MV-4-11 (cell line): ENCODE measurements at places on chromosomes 13 and 19.

GRCh38 chr19:4313847-4314490 lies 9.6 kb downstream of the FSD1 start:
- no peak for DNase-seq

DNA sequence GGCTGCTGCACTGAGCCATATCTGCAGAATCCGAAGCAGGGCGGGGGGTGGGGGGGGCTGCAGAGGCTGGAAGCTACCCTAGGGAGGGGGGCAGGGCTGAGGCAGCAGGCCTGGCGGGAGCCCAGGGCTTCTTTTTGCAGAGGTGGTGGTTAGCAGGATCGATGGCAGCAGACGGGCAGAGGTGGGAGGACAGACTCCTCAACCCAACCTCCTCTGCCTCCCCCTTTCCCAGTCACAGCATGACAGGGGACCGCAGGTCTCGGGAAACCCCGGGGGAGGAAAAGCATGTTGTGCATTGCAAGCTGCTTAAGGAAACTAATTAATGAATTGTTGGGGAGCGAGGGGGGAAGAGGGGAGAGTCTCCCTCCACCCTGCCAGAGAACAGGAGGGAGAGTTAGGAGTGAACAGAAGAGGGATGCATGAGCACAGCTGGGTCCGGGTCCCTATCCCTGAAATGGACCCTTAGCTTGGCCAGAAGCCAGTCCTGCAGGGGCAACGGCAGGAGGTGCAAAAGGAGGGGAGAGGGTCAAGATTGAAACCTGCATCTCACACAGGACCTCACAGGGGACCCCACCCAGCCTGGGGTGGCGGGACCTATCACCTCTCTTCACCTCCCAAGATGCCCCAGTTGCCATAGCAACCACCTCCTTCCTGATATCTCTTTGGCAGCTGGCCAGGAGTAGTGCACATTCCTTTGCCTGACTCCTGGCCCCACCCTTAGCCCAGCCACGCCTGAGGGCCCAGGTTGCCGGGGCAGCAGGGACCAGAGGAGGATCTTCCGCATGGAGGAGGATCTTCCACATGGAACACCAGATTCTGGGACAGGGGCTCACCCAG lies 1.8 kb downstream of the FXYD7 start:
- no peak for DNase-seq

DNA sequence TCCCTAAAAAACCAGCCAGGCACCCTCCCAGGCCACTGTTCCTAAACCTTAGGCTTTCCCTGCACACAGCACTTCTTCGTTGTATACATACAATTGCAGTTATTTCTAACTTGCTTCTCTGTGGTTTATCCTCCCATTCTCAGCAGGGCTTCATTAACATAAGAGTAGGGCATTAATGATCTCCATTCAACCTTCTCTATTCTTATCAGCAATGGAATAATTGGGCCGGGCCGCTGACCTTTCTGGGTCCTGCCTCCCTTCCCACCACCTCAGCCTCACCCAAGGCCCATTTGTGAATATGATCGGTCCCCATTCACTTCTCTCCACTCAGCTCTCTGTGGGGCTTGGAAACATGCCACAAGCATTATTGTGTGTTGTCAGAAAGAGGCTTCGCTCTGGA lies 184.2 kb downstream of the SUCLA2 start:
- no peak for DNase-seq

GRCh38 chr13:74576420-74576819 lies 442.2 kb upstream of the KLF12 start:
- DNase-seq = no peak

- no peak for DNase-seq
Measured at GRCh38 chr19:41839211-41839610, 5.3 kb downstream of the LYPD4 start.

DNA sequence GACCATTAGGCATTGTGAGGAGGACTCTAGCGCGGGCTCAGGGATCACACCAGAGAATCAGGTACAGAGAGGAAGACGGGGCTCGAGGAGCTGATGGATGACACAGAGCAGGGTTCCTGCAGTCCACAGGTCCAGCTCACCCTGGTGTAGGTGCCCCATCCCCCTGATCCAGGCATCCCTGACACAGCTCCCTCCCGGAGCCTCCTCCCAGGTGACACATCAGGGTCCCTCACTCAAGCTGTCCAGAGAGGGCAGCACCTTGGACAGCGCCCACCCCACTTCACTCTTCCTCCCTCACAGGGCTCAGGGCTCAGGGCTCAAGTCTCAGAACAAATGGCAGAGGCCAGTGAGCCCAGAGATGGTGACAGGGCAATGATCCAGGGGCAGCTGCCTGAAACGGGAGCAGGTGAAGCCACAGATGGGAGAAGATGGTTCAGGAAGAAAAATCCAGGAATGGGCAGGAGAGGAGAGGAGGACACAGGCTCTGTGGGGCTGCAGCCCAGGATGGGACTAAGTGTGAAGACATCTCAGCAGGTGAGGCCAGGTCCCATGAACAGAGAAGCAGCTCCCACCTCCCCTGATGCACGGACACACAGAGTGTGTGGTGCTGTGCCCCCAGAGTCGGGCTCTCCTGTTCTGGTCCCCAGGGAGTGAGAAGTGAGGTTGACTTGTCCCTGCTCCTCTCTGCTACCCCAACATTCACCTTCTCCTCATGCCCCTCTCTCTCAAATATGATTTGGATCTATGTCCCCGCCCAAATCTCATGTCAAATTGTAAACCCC lies 2.8 kb upstream of the CEACAM5 start:
- peak; percentile 21 for DNase-seq

- DNase-seq = no peak
Measured at GRCh38 chr13:25085125-25085742, 10.7 kb upstream of the PABPC3 start.

- no peak for DNase-seq
Measured at GRCh38 chr13:30915691-30916541, 9.8 kb downstream of the MEDAG start.
